ENCODE measurements at places on chromosomes 6 and 20. TPM values are rescaled to one million over a fixed set of nuclear protein-coding genes. Genes with fewer than 3 reads are reported as not detected.

GTSF1L gene
- total RNA-seq: not detected

GRCh38 chr6:154341871-154342270 is 14.7 kb downstream of the IPCEF1 start:
- no peak for DNase-seq

DNA sequence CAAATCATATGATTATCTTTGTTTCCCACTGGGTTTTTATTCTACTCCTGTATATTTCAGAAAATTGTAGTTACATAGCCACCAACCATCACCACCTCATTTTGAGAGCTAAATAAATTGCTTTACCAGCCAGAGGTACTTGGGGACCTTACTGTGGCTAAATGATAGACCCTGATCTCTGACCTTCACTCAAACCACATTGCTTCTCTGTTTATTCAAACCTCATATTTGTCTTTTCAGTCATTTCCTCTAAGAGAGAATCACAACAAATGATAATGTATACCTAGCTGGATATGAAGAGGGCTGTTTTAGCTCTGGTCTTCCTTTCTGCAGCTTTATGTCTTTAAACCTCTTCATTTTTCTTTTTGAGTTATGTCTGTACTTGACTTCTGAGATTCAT is 142.8 kb downstream of the ADGB start:
- peak; percentile 54 for DNase-seq

LHFPL5 gene
- not detected for total RNA-seq

SYNGAP1 gene
- 6.4 TPM for total RNA-seq

DNA sequence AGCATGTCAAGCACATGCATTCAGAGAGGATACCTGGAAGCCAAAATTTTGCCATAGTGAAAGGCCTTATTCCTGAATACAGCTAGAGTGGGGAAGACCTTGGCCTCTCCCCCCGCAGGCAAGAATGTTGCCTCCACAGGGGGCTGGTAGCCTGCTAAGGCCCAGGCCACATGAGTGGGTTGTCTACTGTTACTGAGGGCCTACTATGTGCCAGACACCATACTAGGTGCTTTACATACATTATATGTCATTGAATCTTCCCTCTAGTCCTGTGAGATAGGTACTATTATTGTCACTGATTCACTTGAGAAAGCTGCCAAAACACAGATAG is 642 bp upstream of the PI16 start:
- no peak for DNase-seq

GNAS-AS1 gene
- total RNA-seq: 0.64 TPM

GRCh38 chr6:66435321-66435720 is 728.3 kb upstream of the EYS start:
- DNase-seq: no peak

GRCh38 chr20:63465380-63466249 is 6.8 kb downstream of the KCNQ2 start:
- DNase-seq: no peak

- DNase-seq: no peak
Observed at GRCh38 chr20:24776755-24777271, 172.3 kb upstream of the CST7 start.

DNAAF9 gene
- total RNA-seq: 20.3 TPM

GRCh38 chr6:133165235-133165634 is 75.9 kb upstream of the EYA4 start:
- no peak for DNase-seq

ZBTB9 gene
- total RNA-seq: 4.7 TPM

CLDN20 gene
- total RNA-seq: not detected

SUMO4 gene
- 2.6 TPM for total RNA-seq

- no peak for DNase-seq
Observed at GRCh38 chr20:16437387-16437996, 135.8 kb downstream of the KIF16B start.

MICB gene
- 30.7 TPM for total RNA-seq

- DNase-seq: no peak
Observed at GRCh38 chr6:69937402-69938136, 71.2 kb downstream of the COL19A1 start.

DNA sequence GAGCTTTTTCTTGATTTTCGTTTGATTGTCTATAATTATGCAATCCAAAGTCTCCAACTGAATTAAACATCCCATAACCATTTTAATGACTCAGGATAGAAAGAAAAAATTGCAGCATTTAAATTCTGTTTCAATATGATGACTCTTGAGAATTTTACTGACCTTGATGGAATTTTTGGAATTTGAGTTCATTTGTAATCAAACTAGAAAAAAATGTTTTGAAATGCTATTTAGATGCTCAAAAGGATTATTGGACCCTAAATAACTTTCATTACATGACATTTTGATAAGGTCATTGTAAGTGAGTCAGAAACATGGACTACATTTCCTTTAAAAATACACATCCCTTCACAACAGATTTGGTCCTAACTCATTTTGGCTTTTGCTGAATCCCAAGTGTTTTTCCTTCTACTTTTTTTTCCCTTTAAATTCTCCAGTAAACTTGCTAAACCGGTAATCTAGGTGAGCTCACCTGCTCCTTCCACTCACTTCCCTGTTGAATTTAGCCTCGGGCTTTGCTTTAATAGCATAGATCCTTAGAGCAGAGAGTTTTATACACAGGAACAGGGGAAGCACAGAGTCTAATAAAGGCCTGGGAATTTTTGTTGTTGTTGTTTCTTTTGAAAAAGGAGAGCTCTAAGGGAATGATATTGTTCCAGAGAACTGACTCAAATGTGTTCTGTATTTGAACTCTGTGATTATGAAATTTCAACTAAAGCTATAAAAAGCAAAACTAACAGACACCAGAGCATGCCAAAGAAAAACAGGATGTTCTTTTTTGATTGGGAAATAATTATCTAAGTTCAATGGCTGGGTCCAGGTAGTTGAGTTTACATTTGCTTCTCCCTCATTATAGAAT is 1088.2 kb upstream of the CITED2 start:
- peak; percentile 92 for DNase-seq

DNA sequence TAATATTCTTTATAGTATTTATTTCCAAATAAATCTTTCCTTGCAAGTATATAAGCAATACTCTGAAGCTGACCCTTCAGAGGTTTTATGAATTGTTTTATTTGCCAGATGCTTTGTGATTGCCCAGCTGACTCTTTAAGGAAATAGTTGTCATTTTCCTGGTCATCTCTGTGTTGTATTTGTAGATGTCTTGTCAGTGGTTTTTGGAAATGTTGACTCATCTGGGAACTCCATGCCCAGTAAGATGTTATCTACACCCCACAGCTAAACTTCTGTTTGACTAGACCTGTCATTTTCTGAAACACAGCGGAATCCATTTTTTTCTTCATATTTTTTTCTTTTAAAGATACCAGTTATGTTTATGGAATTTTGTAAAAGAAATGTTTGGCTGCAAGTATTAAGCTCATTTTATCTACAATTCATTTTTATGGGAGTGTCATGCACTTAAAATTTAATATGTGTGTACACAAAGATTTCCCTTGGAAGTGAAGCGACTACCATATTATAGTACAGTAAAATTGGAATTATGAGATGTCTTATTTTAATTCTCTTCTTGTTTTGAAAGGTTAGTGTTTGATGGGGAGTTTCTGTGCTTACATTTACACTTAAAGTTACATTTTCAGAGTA is 491.0 kb downstream of the NKAIN2 start:
- DNase-seq: peak; percentile 48

ABHD16B gene
- not detected for total RNA-seq

DNA sequence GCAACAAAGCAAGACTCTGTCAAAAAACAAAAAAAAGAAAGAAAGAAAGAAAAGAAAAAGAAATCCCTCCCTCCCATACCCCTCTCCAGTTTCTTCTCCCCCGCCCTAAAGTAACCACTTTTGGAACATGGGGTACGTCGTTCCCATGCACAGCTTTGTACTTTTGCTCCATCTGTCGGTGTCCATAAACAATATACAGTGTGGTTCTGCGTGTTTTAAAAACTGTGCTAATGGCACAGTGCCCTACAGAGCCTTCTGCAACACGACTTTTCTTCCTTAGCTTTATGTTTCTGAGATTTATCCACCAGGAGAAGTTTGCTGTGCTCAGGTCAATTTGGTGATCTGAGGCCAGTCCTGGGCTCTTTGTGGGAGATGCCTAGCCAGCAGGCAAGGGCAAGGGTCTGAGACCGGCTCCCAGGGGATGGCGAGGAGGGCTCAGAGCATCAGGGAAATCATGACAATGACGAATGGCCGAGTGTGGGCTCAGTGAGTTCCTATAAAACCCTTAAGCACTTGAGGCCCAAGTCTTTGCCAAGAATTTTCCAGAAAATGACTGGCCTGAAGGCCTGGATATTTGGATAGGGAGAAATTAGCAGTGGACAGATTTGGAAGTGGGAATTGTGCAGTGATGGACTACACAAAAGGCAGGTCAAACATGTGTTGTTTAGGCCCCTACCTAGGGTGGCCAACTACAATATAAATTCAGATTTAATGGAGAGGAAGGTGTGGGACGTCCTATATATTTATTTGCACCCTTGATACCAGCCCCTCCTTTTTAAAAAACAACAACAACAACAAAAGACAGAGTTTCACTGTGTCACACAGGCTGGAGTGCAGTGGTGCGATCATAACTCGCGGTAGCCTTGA is 1.9 kb upstream of the BCAS4 start:
- DNase-seq: no peak

- DNase-seq: no peak
Observed at GRCh38 chr6:27531772-27532459, 59.0 kb upstream of the ZNF184 start.

GRCh38 chr6:107843400-107843799 is 19.3 kb upstream of the SCML4 start:
- no peak for DNase-seq

GINS1 gene
- total RNA-seq: 7.4 TPM

- no peak for DNase-seq
Observed at GRCh38 chr20:33828326-33828844, 17.2 kb downstream of the CHMP4B start.

C20orf144 gene
- under 0.01 TPM for total RNA-seq

- DNase-seq: no peak
Observed at GRCh38 chr6:88890394-88890793, 73.0 kb downstream of the RNGTT start.

GNMT gene
- total RNA-seq: 0.32 TPM

DNA sequence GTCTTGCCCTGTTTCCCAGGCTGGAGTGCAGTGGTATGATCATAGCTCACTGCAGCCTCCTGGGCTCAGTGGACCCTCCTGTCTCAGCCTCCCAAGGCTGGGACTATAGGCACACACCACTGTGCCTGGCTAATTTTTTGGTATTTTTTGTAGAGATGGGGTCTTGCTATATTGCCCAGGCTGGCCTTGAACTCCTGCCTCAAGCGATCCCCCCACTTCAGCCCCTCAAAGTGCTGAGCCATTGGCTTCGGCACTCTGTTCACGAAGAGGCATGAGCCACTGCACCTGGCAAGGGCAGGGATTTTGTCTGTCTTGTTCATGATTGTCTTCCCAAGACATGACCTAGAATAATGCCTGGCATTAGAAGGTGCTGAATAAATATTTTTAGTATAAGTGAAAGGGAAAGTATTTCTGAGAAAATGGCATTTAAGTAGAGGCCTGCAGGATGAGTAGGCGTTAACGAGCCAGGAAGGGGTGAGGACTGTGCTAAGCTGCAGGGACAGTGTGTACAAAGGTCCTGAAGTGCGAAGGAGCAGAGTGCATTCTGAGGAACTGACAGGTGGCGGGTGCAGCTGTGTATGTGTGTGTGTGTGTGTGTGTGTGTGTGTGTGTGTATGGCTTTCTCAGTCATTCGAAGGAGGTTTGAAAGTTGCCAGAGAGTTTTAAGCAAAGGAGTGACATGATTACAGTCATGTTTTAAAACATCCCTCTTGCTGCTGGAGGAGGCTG is 43.0 kb downstream of the VEGFA start:
- no peak for DNase-seq

- no peak for DNase-seq
Observed at GRCh38 chr6:1991332-1991878, 254.0 kb downstream of the GMDS start.

LY6G6F gene
- total RNA-seq: not detected

DNA sequence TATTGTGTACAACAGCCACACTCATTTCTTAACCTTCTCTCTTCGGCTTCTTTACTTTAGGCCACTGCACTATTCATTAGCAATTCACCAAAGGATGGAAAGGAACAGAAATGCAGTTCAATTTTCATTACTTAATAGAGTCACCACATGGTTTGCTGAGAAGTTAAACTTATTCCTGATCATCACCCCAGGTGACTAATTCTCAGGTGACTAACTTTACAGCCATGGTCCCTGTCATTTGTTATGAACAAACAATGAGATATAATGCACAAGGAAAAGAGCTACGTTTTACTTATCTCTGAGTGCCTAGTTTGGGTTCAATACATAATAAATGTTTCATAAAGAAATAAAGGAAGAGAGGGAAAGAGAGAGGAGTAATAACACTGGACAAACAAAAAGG is 45.8 kb upstream of the DST start:
- no peak for DNase-seq

GRCh38 chr6:166950443-166950821 is 5.9 kb downstream of the RNASET2 start:
- DNase-seq: no peak

CCHCR1 gene
- 14.7 TPM for total RNA-seq

UBE2J1 gene
- total RNA-seq: 54.4 TPM

DNA sequence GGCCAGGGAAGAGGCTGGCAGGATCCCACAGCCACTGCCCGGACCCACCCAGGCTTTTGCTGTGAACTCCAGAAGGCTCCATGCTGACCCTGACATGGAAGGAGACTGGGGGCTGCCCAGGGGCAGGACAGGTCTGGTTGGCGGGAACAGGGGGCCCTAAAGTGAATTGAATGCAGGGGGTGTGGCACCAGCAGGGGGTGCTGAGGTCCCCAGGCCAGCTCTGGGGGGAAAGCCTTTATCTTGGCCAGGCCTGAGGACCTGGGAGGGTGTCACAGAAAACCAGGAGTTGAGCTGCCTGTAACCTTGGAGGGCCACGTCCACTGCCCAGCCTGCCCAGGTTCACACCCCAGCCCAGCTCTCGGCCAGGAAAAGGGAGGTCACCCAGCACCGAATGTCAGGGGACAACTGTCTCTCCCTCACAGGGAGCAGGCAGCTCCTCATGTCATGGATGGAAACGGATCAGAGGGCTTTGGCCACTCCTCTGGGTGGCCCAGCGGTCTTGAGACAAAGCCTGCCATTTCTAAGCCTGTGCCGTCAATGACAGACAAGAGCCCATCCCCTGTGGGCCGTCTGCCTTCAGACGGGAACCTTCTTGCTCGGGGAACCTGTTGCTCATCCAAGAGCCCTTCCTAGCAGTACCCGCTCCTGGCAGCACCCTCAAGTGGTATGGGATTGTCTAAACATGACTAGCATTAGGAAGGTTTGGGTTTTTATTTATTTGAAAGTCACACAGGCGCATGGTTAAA is 2.9 kb upstream of the YTHDF1 start:
- no peak for DNase-seq

NCOA5 gene
- total RNA-seq: 18.6 TPM

MOG gene
- not detected for total RNA-seq

GRCh38 chr6:57262901-57263694 is 41.0 kb upstream of the RAB23 start:
- DNase-seq: peak; percentile 87
